ENCODE measurements at places on chromosomes 11 and 22.

DNA sequence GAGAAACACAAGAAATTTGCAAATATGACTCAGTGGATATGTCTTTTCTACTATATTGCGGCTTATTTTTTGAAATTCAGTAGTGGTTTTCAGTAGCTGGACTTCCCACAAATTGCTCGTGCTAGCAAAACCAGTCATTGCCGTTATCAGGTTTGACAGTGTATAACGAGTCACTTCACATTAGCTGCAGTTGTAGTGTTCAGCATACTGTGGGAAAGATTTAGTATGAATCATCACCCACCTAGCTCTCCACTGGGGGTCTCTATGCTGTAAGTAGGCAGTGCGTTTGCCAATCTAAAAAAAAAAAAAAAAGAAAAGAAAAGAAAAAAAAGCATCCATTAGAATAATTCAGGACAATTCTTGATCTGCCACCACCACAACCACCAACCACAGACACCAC is 1318.9 kb downstream of the LRRC4C start:
- no peak for DNase-seq

- no peak for DNase-seq
Observed at GRCh38 chr11:123363556-123363955, 66.5 kb upstream of the GRAMD1B start.

- DNase-seq, result no peak
Observed at GRCh38 chr11:121890377-121890776, 225.6 kb downstream of the BLID start.

DNA sequence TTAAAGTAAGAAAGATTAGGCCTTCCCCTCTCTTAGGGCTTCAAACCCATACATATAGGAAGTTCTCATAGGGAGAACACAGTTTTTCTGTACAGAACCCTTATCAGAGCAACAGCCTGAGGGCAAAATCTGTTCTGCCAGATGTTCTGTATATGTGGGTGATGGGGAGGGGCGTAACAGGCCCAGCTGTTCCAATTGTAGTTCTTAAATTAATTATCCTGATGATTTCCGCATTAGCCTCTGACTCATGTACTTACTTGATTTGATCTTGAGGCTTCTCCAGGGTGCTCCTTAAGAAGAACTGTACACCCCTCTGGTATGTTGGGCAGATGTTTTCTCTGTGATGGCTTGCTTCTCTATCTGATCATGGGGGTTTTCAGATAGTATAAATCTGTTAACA is 123.1 kb upstream of the C11orf87 start:
- no peak for DNase-seq

DNA sequence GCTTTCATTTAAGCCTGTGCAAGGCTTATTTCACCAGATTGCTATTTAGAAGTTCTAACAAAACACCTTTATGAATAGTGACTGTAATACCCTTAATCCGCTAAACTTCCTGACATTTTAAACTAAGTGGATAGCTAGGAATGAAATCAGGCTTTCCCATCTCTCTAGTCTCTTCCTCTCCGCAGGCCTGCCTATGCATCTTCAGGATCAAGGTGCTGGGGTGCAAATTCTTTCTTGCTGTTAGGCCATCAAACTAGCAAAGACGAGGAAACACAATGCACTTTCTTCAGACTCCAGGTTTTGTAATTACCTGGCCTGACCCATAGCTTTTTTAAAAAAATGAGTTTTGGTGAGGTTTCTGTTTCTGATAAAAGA is 149.4 kb downstream of the DBX1 start:
- no peak for DNase-seq

All from COLO829 (cell line).